ENCODE measurements at places on chromosomes 6 and 20. TPM values are rescaled to one million over a fixed set of nuclear protein-coding genes. Genes with fewer than 3 reads are reported as not detected.

The BACH2 gene
- total RNA-seq, result 12.8 TPM

- DNase-seq, result no peak
Measured at GRCh38 chr6:10961837-10962236, 75.0 kb downstream of the SYCP2L start.

GRCh38 chr20:1417273-1417672, 24.4 kb upstream of the FKBP1A start:
- DNase-seq, result no peak

The DNMT3B gene
- total RNA-seq, result 1.9 TPM

DNA sequence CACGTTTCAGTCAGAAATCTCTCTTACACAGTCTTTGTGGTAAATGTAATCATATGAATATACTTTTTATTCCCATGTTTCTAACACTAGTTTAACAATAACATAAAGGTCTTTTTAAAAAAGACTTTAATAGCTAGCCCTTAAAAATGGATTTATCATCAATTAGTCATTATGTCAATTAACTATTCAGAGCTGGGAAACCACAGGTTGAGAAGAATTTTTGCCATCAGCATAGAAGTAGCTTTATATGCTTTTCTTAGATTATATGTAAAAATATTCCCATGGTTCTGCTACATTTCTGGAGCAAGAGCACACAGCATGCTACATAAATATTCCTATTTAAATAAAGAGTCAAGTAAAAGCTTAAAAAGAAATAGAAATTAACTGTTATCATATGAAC, 35.5 kb downstream of the ASCC3 start:
- no peak for DNase-seq

- DNase-seq, result no peak
Measured at GRCh38 chr6:16727996-16728395, 33.3 kb downstream of the ATXN1 start.

The MTFR2 gene
- total RNA-seq, result not detected

The NNAT gene
- total RNA-seq, result 59.8 TPM

The SLC32A1 gene
- 21.9 TPM for total RNA-seq

DNA sequence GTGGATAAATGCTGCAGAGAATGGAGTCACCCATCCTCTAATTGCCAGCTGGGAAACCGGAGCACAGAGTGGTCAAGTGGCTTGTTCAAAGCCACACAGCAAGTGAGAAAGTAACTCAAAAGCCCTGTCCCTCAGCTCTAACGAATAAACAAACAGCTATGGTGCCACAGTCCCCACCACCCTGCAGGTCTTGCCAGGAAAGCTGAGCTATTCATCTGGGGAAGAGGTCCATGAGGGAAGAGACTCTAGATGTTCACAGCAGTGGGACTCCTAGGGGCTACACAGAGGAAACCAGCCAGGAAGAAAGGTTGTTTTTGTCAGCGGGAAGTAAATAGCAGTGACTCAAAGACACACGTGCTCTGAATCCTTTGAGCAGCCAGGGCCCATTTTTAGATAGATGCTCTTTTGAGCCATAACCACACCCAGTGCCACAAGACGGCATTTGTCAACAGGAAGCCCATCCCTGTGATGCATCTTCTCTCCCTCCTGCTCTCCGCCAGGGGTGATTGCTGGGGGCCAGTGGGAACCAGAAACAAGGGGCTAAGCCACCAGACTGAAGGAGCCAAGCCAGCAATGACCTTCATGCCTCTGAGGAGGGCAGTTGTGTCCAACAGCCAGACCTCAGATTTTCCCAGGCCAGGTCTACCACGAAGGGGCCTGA, 32.4 kb upstream of the TCP11 start:
- no peak for DNase-seq

DNA sequence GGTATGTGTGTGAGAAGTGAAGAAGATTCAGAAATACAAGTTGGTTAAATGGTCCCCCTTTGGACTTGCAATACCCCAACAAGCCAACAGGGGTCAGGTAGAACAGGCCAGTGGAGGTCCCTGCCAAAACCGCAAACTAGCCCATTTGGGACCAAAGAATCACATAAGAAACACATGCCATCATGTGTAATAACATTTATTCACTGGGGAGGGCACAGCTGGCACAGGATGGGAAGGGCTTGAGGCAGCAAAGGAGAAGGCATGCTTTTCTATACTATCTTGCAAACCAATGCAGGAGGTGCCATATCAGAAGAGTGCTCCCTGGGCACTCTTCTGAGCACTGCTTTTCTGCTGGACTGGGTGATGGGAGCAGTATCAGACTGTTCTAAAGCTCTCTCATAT, 116.1 kb upstream of the TRAF3IP2 start:
- no peak for DNase-seq

The DNAH8 gene
- 0.94 TPM for total RNA-seq

Data from dorsolateral prefrontal cortex (tissue), 122 donors.